ENCODE measurements at places on chromosomes 12 and 14. TPM values are rescaled to one million over a fixed set of nuclear protein-coding genes. Genes with fewer than 3 reads are reported as not detected.

Gene KLHL33
- not detected for total RNA-seq

Gene ATXN2
- total RNA-seq, result 34.7 TPM

Gene NTS
- not detected for total RNA-seq

Gene METTL25
- 4.1 TPM for total RNA-seq

Gene C12orf60
- 1.9 TPM for total RNA-seq
